ENCODE measurements at places on chromosomes 5 and 9.

GRCh38 chr5:132665574-132666080, 7.7 kb downstream of the IL13 start:
- DNase-seq, result no peak

DNA sequence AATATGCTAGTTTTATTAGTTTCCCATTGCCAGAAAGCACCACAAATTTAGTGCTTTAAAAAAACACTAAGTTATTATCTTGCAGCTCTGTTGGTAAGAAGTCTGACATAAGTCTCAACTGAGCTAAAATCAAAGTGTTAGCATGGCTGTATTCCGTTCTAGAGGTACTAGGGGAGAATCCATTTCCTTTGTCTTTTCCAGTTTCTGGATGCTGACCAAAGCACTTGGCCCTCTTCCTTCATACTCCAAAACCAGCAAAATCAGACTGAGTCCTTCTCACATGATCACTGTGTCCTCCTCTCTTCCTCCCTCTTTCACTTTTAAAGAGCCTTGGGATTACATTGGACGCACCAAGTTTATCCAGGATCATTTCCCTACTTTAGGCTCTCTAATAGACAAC, 9.5 kb downstream of the CDH18 start:
- no peak for DNase-seq

- DNase-seq, result no peak
Observed at GRCh38 chr9:132774886-132775285, 103.2 kb downstream of the AK8 start.

- no peak for DNase-seq
Observed at GRCh38 chr5:53335115-53335514, 145.3 kb upstream of the FST start.

- DNase-seq, result no peak
Observed at GRCh38 chr9:136378170-136379002, 4.9 kb upstream of the CARD9 start.

DNA sequence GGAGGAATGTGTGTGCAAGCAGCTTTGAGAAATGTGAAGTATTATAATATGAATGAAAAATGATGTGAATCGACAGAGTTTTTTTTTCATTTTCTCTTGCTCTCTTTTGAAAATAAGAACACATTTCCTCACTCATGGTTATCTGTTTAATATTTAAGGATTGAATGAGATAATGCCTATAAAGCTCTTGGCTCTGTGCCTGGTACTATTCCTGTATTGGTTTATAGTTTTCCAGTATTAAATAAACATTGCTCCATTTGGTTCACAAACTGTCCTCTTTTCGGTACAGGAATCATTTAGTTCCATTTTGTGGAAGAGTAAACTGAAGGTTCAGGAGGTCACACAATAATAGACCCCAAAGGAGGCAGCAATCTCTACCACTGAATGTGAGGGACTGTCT, 1185.5 kb upstream of the WWC1 start:
- no peak for DNase-seq
